Natural killer cell (primary cell): ENCODE measurements at places on chromosomes 6 and 20. TPM values are rescaled to one million over a fixed set of nuclear protein-coding genes. Genes with fewer than 3 reads are reported as not detected.

- no peak for DNase-seq
- H3K36me3 ChIP-seq = no peaks in the 10 kb centered on the region
- H3K4me3 ChIP-seq = no peak overlapping the region
- no peak overlapping the region for H3K27ac ChIP-seq
- H3K4me1 ChIP-seq = no peaks in the 10 kb centered on the region
- H3K27me3 ChIP-seq = no peaks in the 10 kb centered on the region
Observed at GRCh38 chr6:97422171-97422570, 139.2 kb upstream of the MMS22L start.

DNA sequence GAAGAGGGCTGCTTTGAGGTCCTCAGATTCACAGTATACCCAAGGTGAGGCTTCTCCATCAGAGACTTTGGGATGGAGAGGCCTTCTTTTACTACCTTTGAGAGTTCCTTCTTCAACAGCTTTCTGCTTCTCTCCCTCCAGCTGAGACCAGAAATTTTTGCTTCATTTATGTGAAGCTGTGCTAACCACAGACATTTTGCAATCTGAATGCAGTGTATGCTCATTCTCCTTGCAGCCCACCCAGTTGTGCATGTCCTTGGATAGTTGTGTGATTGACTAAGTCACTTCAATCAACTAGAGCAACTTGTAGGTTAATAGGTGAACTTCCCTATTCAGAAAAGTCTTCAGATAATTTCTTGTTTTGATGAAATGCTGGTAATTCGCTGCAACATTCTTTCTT is 20.1 kb downstream of the DCBLD1 start:
- no peak overlapping the region for H3K4me3 ChIP-seq
- H3K4me1 ChIP-seq = no peaks in the 10 kb centered on the region
- H3K27ac ChIP-seq = no peak overlapping the region
- H3K27me3 ChIP-seq = no peaks in the 10 kb centered on the region

DNA sequence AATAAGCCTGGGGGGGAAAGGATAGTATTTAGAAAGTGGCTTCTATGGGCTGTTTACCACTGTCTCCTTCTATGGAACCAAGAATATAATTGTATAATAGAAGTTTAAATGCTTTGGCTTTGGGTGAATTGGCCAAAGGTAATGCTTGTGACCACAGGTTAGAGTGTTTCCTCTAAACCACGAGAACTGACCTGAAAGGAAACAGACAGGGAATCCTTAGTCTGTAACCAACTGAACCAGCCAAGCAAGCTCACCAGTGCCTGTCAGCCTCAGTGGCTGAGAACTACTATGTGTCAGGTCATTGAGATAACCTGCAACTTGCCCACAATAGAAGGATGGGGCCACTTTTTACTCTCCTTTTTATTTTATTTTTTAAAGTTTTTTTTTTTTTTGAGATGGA is 47.9 kb upstream of the TXNDC5 start:
- no peaks in the 10 kb centered on the region for H3K36me3 ChIP-seq
- H3K27ac ChIP-seq = no peak overlapping the region
- no peak for DNase-seq
- H3K4me3 ChIP-seq = no peak overlapping the region
- H3K27me3 ChIP-seq = no peaks in the 10 kb centered on the region
- H3K4me1 ChIP-seq = no peaks in the 10 kb centered on the region

GRCh38 chr6:149454346-149454848 is 30.4 kb downstream of the ZC3H12D start:
- H3K36me3 ChIP-seq = no peaks in the 10 kb centered on the region
- H3K4me3 ChIP-seq = no peak overlapping the region
- DNase-seq = no peak
- no peak overlapping the region for H3K27ac ChIP-seq

GRCh38 chr20:3553663-3554062 is 82.8 kb downstream of the ATRN start:
- no peaks in the 10 kb centered on the region for H3K4me1 ChIP-seq
- DNase-seq = no peak
- H3K27me3 ChIP-seq = no peaks in the 10 kb centered on the region
- H3K36me3 ChIP-seq = peaks cover 19% of the 10 kb centered on the region
- no peak overlapping the region for H3K27ac ChIP-seq

GRCh38 chr6:105135056-105135455 is 44.8 kb downstream of the POPDC3 start:
- peaks cover 35% of the 10 kb centered on the region for H3K27me3 ChIP-seq
- no peaks in the 10 kb centered on the region for H3K36me3 ChIP-seq
- no peak for DNase-seq
- peaks cover 11% of the 10 kb centered on the region for H3K4me1 ChIP-seq

DNA sequence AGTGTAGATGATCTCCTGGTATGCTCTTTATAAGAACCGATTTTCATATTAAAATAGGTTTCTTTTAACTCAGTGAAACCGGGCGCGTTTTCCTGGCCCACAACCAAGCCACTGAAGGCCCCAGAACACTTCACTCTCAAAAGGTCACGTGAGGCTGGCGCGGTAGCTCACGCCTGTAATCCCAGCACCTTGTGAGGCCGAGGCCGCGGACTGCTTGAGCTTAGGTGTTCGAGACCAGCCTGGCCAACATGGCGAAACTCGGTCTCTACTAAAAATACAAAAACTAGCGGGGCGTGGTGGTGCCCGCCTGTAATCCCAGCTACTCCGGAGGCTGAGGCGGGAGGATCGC is 402 bp upstream of the TAF8 start:
- no peaks in the 10 kb centered on the region for H3K27me3 ChIP-seq
- peaks cover 48% of the 10 kb centered on the region for H3K4me1 ChIP-seq
- H3K36me3 ChIP-seq = peaks cover 13% of the 10 kb centered on the region
- H3K27ac ChIP-seq = peak overlapping the region; percentile 91

DNA sequence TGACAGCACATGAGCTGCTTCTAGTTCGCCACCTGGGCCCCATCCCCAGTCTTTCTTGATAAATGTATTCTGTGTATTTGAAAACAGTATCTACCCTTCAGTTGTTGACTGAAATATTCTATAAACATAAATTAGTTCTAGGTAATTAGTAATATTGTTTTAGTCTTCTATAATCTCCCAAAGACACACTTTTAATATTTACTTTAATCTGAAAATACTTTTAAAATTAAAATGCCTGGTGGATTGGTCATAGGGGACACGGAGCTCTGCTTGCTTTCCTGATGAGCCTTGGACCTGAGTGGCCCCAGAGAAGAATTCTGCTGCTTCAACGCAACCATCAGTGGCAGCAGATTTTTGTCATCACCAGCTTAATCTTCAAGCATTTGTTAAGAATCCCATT is 234.5 kb downstream of the THBS2 start:
- no peak for DNase-seq
- H3K36me3 ChIP-seq = no peaks in the 10 kb centered on the region
- no peaks in the 10 kb centered on the region for H3K4me1 ChIP-seq
- H3K27ac ChIP-seq = no peak overlapping the region
- H3K4me3 ChIP-seq = no peak overlapping the region
- H3K27me3 ChIP-seq = no peaks in the 10 kb centered on the region

DNA sequence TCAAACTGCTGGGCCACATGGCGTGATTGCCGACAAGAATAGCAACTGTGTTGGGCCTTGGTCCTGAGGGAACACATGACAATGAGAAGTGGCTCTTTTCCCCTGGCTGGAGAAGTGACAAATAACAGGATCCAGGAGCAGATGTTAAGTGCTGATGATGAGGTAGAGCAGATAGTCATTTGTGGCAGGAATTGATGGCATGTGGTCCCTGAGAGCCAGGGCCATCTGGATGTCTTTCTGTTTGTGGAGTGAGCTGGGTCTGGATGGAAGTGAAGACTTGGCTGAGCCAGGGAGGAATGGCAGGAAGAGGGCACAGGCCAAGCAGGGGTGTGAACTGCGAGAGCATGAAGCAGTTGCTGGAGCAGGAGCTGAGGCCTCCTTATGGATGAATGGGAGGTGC is 67.8 kb downstream of the SCAND1 start:
- peaks cover 10% of the 10 kb centered on the region for H3K36me3 ChIP-seq
- H3K27ac ChIP-seq = no peak overlapping the region
- H3K27me3 ChIP-seq = no peaks in the 10 kb centered on the region
- H3K4me1 ChIP-seq = no peaks in the 10 kb centered on the region

DNA sequence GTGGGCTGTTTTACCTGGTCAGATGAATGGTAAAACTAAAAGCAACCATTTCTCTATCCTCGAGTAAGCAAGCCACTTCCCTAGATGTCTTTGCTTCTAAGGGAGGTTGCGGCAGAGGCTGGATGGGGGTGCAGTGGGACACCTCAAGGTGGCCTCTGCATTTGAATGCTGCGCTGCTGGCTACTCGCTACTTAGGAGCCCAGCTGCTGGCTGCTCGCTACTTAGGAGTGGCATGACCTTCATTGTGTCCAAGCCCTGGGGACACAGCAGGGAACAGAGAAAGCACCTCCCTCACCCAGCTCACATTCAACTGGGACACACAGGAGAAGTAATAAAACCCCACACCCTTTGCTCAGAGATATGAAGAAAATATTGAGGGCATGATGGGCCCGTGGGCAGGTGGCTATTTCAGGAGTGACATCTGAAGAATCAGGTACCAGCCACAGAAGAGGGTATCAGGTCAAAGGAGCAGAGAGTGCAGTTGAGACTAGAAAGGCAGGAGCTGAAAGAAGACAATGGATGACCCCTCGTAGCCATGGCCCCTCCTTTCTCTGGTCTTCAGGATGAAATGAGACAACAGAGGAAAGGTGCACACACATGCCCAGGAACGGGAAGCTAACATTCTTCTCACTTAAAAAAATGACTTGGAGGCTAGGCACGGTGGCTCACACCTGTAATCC is 149.4 kb downstream of the ZMYND8 start:
- H3K27me3 ChIP-seq = no peaks in the 10 kb centered on the region
- no peak overlapping the region for H3K27ac ChIP-seq

- H3K4me1 ChIP-seq = no peaks in the 10 kb centered on the region
- H3K27ac ChIP-seq = no peak overlapping the region
- no peaks in the 10 kb centered on the region for H3K27me3 ChIP-seq
- H3K4me3 ChIP-seq = no peak overlapping the region
- peak; percentile 62 for DNase-seq
- H3K36me3 ChIP-seq = no peaks in the 10 kb centered on the region
Observed at GRCh38 chr6:29737707-29738630, 14.7 kb downstream of the HLA-F start.

DNA sequence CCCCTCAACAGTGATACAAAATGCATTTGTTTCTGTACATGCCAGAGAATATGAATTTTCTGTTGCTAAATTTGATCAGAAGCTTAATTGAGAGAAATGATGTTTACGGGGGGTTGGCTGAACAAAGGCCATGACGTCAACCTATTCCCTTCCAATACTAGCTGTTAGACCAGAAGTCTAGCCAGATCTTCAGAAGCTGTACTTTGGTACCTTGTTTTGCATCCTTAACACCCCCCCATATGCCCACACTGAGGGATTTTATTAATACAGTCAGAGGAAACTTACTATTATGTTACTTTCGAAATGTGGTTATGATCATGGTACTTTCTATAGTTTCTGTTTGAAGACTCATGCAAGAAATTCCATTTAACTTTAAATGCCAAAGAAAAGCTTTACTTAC is 3.1 kb downstream of the NCOA7 start:
- peaks cover 9% of the 10 kb centered on the region for H3K36me3 ChIP-seq
- no peaks in the 10 kb centered on the region for H3K27me3 ChIP-seq
- no peak overlapping the region for H3K4me3 ChIP-seq
- no peak for DNase-seq

GRCh38 chr20:49285233-49285668 is 7.4 kb upstream of the ZNFX1 start:
- no peak overlapping the region for H3K4me3 ChIP-seq
- DNase-seq = no peak
- no peak overlapping the region for H3K27ac ChIP-seq
- H3K36me3 ChIP-seq = peaks cover 92% of the 10 kb centered on the region

- H3K27ac ChIP-seq = no peak overlapping the region
- no peak overlapping the region for H3K4me3 ChIP-seq
- no peak for DNase-seq
- H3K4me1 ChIP-seq = no peaks in the 10 kb centered on the region
Observed at GRCh38 chr6:151004383-151005024, 139.0 kb downstream of the MTHFD1L start.

- no peak overlapping the region for H3K27ac ChIP-seq
- H3K36me3 ChIP-seq = no peaks in the 10 kb centered on the region
- H3K4me3 ChIP-seq = no peak overlapping the region
- H3K27me3 ChIP-seq = no peaks in the 10 kb centered on the region
- DNase-seq = no peak
Observed at GRCh38 chr6:48626421-48626820, 515.4 kb upstream of the PTCHD4 start.

- H3K27ac ChIP-seq = no peak overlapping the region
- H3K4me3 ChIP-seq = no peak overlapping the region
- H3K27me3 ChIP-seq = no peaks in the 10 kb centered on the region
- H3K4me1 ChIP-seq = peaks cover 17% of the 10 kb centered on the region
Observed at GRCh38 chr20:2899243-2899642, 26.0 kb downstream of the PTPRA start.

GRCh38 chr6:49980898-49981297 is 11.5 kb upstream of the DEFB113 start:
- no peak overlapping the region for H3K27ac ChIP-seq
- no peak for DNase-seq
- H3K4me1 ChIP-seq = no peaks in the 10 kb centered on the region
- H3K4me3 ChIP-seq = no peak overlapping the region
- no peaks in the 10 kb centered on the region for H3K27me3 ChIP-seq

- H3K4me3 ChIP-seq = no peak overlapping the region
- H3K27me3 ChIP-seq = no peaks in the 10 kb centered on the region
- no peaks in the 10 kb centered on the region for H3K4me1 ChIP-seq
- no peaks in the 10 kb centered on the region for H3K36me3 ChIP-seq
- no peak for DNase-seq
Observed at GRCh38 chr20:61521687-61522420, 269.8 kb downstream of the CDH4 start.

DNA sequence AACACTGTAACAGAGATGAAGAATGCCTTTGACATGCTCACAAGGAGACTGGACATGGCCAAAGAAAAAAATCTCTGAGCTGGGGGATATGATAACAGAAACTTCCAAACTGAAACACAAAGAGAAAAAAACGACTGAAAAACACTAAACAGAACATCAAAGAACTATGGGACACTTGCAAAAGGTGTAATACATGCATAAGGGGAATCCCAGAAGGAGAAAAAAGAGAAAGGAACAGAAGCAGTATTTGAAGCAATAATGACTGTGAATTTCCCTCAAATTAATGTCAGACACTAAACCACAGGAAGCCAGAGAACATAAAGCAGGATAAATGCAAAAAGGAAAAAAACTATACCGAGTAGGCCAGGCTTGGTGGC is 117.4 kb upstream of the ARID1B start:
- no peak for DNase-seq
- no peak overlapping the region for H3K4me3 ChIP-seq
- H3K27ac ChIP-seq = no peak overlapping the region
- no peaks in the 10 kb centered on the region for H3K36me3 ChIP-seq
- no peaks in the 10 kb centered on the region for H3K4me1 ChIP-seq

The EFCAB8 gene
- total RNA-seq = 1.2 TPM

The GPRC6A gene
- not detected for total RNA-seq

The DEFB123 gene
- total RNA-seq = not detected

The OLIG3 gene
- total RNA-seq = not detected

The MMP24 gene
- total RNA-seq = 0.18 TPM

The TREML1 gene
- total RNA-seq = 3.4 TPM

The CNBD2 gene
- total RNA-seq = 20.5 TPM

The HLA-DRB5 gene
- total RNA-seq = 48.5 TPM

The PRSS35 gene
- total RNA-seq = not detected

The ADGB gene
- not detected for total RNA-seq

The TBXT gene
- total RNA-seq = not detected

The SIRPG gene
- total RNA-seq = 1.9 TPM
